ENCODE measurements at places on chromosomes 3 and 15.

DNA sequence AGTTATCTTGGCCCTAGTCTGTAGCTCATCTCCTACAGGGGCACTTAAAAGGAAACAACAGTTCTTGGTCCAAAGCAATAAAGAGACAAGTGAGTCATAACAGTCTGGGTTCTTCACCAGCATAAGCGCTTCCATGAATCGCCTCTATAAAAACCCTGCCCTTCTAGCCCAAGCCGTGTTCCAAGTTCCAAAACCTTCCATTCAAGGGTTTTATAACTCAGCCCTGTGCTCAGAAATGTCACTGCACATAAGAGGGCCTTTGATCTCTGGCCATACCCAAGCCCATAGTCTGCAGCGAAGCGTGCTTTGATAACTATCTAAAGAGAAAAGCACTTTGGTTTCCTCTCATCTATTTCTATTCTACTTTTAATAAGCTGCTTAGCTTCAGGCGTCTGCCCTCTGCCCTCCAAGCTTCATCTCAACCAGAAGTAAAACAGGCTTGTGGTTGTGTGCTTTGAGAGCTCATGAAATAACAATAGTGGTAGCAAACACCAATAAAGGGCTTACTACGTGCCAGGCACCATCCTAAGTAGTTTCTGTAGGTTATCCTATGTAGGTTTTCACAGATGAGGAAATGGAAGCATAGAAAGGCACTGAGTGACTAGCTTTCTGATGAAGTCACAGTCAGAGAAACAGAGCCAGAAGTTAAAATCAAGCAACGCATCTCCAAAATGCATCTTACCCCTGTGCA, 64.0 kb upstream of the AKAP13 start:
- peak; percentile 11 for DNase-seq

DNA sequence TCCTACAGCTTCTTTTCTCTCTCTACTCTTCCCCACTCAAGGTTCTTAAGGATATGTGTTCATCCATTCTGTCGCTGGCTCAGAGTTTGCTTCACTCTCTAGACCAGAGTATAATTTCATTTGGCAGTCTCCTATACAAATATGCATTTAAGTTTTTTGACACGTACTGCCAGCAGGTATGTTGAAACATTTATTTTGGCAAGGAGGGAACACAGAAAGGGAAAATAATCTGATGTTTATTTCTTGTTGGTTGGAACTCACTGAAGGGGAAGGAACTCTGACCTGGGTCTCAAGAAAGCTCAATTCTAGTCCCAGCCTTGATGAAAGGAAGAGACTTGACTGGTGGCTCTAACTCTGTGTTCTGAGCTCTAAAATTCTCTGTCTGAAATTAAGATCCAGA, 21.6 kb downstream of the FANCD2 start:
- no peak for DNase-seq

DNA sequence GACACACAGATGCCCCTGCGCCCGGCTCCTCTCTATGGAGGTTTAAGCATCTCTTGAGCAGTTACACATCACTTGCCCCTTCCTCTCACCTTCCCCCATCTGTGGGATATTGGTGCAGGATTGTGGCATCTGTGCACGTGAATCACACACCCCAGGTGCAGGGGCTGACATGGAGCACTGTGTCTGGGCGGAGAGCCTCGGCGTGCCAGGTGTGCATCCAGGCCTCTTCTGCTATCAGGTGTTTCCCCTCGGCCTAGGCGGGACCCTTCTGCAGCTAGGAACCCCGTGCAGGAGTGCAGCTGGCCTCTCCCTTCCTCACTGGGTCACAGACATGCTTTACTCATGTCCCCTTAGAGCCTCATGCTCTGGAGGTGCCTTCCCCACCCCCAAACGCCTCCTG, 33.4 kb upstream of the MUC13 start:
- DNase-seq, result no peak

GRCh38 chr3:190941694-190942260, 79.3 kb upstream of the GMNC start:
- no peak for DNase-seq

DNA sequence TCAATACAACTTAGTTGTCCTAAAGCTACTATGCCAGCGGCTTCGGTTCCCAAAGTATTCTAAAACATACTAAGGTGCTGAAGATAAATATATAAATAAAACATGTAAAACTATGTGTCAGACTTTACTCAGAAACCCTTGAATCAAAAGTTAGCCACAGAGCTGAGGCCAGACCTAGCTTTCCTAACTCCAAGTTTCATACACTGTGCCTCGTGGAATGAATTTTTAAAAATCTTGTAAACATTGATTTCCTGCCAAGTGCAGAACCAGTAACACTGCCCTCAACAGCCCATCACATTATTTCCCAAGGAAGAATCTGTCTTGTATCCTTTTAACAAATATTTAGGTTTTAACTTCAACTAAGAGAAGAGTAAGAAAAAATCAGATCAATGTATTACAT, 36.4 kb downstream of the TAMM41 start:
- no peak for DNase-seq

- no peak for DNase-seq
These were observed 581.1 kb upstream of the SEMA6D start for GRCh38 chr15:47136236-47136635.

GRCh38 chr3:196942915-196943277, 568 bp upstream of the NCBP2 start:
- no peak for DNase-seq

GRCh38 chr3:14460342-14461005, 58.1 kb downstream of the SLC6A6 start:
- no peak for DNase-seq

DNA sequence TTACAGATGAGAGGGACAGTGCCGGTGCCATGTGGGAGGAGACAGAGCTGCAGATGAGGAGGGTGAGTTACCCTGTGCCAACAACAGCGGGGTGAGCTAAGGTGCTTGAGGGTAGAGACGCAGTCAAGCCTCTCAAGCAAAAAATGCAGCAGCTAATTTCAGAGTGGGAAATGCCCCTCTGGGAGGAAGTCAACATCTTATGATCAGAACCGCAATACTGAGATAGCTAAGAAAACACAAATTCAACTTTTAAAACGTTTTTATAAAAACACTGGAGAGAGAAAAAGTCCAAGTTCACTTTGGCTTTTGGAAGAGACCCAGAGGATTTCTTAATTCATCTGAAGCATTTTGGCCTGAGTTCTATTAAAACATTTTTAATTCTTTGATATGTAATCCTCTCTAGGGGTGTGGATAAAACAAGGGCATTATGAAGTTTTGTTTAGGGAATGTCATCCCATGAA, 319.2 kb downstream of the SLC9A9 start:
- DNase-seq, result no peak

- no peak for DNase-seq
These were observed 223.5 kb upstream of the PROK2 start for GRCh38 chr3:72008226-72008996.

- DNase-seq, result no peak
These were observed 78.9 kb downstream of the GTF2E1 start for GRCh38 chr3:120821426-120821825.

DNA sequence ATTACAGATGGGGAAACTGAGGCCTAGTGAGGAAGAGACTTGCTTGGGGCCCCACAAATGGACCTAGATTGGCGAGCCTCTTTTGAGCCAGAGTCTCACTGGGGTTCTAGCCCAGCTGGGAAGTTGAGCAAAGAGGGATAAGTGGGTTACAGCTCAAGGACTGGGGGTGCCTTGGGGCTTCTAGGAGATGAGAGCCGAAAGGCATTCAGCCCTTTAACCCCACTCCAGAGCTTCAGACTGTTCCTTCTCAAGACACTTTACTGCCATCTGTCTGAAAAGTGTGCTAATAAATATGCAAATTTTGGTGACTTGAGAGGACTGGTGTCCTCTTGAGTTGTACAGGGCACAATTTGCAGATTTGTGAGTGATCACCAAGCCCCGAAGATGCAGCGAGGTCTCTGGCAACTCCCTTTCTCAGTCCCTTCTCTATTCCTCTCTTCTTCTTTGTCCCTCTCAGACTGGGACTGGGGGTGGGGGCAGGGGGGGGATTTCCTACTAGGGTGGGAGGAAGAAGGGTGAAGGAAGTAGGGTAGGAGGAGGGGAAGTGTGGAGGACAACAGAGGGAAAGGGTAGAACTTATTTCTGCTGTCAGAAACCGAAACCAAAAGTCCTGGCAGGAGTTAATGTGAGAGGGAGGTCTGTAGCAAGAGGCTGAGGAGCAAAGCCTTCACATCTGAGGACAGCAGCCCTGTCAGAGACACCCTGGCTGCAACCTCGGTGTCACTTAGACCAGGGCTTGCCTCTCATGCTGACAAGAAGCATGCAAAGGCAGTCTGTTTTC, 16.2 kb upstream of the ANKDD1A start:
- peak; percentile 29 for DNase-seq

- no peak for DNase-seq
These were observed 145.0 kb upstream of the TRIM42 start for GRCh38 chr3:140532793-140533330.

- DNase-seq, result no peak
These were observed 168.1 kb upstream of the MYRIP start for GRCh38 chr3:39641274-39641673.

DNA sequence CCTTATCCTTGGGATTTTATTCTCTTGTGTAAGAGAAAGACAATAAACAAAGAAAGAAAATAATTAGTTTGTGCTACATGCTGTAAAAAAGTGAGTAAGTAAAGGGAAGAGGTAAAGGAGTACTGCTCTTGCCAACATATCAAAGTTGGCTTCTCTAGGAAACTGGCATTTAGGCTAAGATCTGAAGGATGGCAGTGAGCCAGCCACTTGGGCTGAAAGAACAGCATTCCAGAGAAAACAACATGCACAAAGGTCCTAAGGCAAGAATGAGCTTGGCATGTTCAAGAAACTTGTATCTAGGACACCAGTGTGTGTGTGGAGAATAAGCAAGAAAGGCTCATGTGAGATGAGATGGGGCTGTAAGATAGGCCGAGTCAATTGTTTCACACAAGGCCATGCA, 245.5 kb upstream of the MANF start:
- no peak for DNase-seq

DNA sequence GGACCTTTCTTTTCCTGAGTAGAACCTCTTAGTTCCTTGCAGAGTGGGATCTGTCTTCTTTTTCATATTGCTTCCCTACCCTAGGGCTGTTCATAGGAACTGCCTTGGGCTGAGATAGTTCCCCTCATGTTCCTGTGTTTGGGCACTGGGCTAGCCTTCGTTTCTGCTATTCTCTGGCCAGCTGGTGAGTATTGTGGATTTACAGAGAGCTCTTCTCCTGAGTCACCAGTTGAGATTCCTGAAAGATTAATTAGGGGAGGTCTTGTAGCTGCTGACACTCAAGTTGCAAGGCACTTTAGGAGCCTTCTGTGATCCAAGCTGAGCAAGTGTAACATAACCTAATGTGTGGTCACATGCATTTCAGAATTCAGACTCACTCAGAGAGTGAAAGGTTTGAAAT, 30.7 kb downstream of the CHD2 start:
- DNase-seq, result no peak

- DNase-seq, result no peak
These were observed 301.0 kb upstream of the TBL1XR1 start for GRCh38 chr3:177498037-177498857.

- peak; percentile 21 for DNase-seq
These were observed 3.1 kb downstream of the PPP1R2 start for GRCh38 chr3:195540027-195540426.

DNA sequence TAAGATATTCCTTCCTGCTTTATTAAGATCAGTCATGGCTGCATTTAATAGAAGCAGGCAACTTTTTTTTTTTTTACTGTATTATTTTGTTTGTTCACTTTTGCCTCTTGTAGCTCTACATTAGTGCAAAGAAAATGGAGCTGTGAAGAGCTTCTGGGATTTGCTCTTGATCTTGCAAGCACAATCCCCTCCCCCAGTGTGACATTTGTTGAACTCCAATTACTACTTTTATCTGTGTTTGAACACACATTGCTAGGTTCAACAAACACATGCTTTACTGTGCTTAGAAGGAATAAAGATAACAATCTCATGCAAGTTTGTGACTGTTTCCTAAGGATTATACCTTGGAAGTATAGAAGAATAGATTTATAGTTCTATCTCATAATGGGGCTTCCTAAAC, 648.8 kb downstream of the NLGN1 start:
- DNase-seq, result no peak

- no peak for DNase-seq
These were observed 299.5 kb downstream of the GAP43 start for GRCh38 chr3:115922681-115923347.

DNA sequence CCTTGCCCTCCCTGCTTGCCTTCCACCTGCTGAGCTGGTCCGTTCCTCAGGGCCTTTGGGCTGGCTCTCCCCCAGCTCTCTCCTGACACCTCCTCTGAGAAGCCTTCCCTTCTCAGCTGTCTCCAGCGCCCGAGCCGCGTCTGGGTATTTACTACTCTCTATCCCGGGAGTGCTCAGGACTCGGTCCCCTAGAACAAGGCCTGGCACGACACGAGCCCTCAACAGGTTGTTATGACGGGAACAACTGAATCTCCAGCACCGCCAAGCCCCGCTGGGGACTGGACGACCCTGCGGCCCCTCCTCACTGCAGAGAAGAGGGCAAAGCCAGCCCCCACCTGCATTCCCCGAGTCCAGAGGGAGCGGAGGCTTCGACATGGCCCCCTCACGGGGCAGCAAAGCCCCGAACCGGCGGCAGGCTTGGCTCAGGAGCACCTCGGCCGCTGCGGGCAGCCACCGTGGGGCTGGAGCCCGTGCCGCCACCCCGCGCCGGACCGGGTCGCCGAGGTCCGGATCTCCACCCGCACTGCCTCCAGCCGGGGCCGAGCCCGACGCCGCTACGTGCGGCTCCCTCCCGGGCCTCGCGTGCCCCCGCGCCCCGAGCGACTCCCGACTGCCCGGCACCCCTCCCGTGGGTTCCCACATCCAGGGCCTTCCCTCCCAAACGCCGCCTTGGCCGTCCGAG, 792 bp downstream of the TPRA1 start:
- DNase-seq, result no peak

GRCh38 chr3:113556316-113556945, 24.1 kb downstream of the SIDT1 start:
- no peak for DNase-seq

DNA sequence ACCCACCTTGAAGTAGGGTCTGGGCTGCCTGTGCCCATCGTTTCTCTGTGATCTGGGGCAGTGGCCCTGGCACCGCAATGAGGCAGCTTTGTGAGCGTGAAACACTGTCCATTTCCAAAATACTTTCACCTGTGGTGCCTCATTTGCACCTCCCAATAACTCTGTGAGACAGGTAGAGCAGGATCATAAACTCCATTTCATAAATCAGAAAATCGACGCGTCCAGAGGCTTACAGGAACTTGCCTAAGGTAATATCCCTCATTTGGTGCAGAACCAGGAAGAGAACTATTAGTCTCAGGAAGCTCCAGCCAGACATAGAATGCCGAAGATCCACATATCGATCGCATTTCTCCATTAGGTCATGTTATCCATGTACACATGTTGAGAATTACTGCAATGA, 38.2 kb upstream of the SEMA4B start:
- no peak for DNase-seq

GRCh38 chr3:192373586-192373985, 353.8 kb downstream of the FGF12 start:
- no peak for DNase-seq

GRCh38 chr3:57434041-57434440, 110.1 kb downstream of the DNAH12 start:
- no peak for DNase-seq

DNA sequence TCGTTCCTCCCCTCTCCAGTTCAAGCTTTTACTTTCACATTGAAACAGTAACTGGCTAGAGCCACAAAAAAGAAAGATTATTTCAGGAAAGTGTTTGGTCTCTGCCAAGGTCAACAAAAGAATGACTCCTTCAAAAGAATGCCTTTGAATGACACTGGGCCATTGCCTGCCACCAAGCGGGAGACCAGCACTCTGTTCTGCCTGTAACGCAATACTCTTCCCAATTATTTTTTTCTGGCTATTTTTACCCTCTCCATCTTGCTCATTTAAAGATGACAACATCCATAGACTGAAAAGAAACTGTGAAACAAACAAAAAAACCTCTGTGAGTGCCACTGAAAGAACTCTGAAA, 37.3 kb downstream of the EHHADH start:
- DNase-seq, result no peak

Data from activated naive CD4-positive, alpha-beta T cell treated with Interleukin-2 at 50 U/mL for 16 hours (primary cell).